NCI-H345 (cell line): ENCODE measurements at places on chromosomes 1 and 21.

DNA sequence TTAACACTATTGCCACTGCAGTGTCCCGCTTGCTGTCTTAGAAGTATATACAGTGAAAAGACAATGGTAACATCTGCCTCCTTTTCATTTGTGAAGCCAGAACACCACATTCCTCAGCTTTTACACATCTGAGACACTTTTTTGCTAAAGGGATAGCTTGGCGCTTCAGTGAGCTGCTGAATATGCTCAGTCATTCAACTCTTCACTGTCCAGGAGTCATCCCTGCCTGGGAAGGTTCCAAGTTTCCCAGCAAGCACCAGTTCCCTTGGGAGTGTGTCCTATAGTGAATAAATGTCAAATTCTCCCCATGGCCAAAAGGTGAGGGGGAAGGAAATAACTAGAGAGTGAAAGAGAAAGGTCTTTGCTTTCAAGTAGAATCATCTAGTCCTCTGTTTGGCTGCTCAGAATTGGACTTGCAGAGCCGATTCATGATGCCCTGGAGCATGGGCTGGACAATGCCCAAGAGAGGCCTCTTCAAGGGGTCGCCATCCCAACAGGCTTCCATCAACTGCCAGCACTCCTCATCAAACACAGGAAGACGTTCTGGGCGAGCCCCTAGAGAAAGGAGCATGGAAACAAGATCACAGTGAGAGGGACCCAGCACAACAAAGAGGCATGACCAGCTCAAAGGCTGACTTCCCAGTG lies 25.5 kb upstream of the RBBP5 start:
- no peak for DNase-seq

- no peak for DNase-seq
These were observed 2.6 kb downstream of the HECTD3 start for GRCh38 chr1:45008516-45008915.

DNA sequence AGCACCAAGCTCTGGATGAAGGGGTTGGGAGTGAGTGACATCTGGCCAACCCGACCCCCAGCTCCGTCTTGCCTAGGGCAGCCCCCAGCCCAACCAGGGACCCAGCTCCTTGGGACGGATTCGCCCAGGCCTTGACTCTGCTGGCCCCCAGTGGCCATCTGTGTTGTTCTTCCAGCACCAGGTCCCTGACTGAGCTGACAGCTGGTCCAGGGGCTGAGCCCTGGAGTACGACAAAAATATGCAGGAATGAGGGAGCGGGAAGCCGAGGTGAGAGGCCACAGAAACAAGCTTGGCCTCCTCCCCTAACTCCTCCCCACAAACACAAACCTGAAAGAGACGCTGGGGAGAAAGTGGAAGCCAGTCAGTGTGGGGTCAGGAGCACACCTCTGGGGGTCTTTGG lies 55.0 kb upstream of the PAX7 start:
- peak; percentile 1 for DNase-seq

- DNase-seq = no peak
These were observed 8.6 kb downstream of the YBEY start for GRCh38 chr21:46294647-46295176.

- DNase-seq = no peak
These were observed 68.7 kb downstream of the KCTD3 start for GRCh38 chr1:215635827-215636226.

GRCh38 chr1:96538111-96538641 lies 183.4 kb upstream of the PTBP2 start:
- DNase-seq = no peak

GRCh38 chr21:46660505-46660904 lies 25.0 kb downstream of the PRMT2 start:
- no peak for DNase-seq

DNA sequence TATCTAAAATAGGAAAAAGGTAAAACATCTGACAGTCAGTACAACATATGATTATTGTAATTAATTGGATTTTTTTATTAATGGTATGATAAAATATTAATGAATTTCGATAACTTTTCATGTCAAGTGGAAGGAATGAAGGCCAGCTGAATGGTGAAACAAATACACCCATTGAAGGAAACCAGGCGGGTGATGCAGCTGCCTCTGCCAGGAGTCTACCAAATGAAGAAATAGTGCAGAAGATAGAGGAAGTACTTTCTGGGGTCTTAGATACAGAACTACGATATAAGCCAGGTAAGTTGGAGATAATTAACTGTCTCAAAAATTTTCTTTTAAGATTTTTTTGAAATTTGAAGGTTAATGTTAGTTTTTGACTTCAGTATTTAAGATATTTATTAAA lies 3.2 kb downstream of the SON start:
- no peak for DNase-seq

DNA sequence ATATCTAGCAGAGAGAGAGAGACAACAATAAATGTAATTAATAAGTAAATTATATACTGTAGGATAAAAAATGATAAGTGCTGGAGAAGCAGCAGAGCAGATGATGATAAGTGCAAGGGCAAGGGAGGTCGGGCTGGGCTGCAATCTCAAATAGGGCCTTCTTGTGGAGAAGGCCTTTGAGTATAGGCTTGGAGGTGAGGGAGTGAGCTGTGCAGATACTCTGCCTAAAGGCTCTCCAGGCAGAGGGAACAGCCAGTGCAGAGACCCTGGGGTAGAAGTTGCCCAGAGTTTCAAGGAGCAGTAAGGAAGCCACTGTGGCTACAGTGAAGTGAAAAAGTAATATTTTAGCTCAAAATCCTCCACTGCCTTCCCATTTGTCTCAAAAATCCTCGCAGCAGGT lies 59.2 kb upstream of the HTR1D start:
- DNase-seq = no peak

DNA sequence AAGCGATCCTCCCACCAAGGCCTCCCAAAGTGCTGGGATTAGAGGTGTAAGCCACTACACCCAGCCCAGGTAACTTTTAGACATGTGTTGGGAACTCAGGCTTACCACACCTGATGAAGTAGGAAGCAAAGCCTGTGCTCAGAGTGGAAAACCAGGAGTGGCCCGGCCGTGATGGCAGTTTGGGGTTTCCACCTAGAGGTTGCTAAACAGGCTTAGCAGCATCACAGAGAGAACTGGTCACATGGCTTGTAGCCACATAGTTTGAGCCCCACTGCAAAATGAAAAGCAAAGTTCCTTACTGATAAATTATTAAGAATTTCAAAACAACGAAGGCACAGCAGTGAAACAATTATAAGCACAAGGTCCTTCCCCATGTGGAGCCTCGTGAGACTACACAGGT lies 142.6 kb upstream of the CXADR start:
- peak; percentile 24 for DNase-seq
